Cerebellar nuclear complex (tissue), 1 donor: ENCODE measurements at places on chromosomes 7 and 10.

DNA sequence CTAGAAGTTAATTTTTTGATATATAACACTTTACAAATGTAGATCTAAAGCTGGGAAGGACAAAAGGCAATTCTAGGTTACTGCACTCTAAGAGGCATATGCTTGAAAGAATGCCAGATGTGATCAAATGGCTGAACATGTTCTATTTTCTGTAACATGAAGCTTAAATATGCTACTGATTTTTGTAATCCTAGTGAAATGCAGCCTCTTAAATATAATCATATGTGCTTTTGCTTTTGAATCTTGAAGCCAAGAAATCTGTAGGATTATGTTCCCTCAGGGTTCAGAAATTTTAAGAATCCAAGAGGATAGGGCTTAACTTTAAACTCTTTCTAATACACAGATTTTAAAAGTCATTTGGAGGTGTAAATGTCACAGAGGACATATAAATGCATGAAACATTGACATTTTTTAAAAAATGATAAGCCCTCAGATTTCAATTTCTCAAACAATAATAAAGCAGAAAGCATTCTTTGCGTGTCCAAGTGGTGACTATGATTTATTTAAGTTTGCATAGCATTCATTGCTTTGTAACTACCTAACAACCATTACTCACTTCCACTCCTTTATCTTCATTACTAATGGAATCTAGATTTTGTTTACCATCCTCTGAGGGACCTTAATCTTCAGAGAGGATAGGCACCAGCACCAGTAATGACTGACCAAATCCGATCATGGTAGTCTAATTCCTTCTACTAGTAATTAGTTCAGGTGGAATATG, 170.4 kb downstream of the MAGI2 start:
- no peak for DNase-seq

DNA sequence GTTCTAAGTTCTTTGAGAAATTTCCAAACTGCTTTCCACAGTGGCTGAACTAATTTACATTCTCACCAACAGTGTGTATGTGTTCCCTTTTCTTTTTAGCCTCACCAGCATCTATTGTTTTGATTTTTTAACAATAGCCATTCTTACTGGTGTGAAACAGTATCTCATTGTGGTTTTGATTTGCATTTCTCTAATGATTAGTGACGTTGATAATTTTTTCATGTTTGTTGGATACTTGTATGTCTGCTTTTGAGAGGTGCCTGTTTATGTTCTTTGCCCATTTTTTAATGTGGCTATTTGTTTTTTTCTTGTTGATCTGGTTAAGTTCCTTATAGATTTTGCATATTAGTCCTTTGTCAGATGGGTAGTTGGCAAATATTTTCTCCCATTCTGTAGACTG, 191.4 kb downstream of the AGMO start:
- DNase-seq, result no peak

GRCh38 chr7:861222-861621, 15.1 kb upstream of the GET4 start:
- no peak for DNase-seq

DNA sequence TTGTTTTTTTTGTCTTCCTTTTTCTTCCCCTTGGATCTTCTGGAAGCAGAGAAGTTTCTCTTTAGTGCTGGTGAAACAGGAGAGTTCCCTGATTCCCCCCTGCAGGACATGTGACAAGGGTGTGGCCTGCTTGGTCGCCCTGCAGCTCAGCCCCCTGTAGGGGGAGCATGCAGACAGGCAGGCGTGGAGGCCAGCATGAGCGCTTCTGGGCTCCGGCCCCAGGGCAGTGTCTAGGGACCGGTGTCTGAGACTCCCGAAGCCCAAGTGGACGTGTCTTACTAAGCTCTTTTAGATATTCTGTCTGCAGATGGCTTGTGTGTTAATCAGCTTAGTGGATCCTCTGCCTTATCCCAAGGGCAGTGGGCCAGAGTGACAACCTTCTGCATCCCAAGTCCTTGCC, 26.1 kb downstream of the PRSS58 start:
- no peak for DNase-seq

DNA sequence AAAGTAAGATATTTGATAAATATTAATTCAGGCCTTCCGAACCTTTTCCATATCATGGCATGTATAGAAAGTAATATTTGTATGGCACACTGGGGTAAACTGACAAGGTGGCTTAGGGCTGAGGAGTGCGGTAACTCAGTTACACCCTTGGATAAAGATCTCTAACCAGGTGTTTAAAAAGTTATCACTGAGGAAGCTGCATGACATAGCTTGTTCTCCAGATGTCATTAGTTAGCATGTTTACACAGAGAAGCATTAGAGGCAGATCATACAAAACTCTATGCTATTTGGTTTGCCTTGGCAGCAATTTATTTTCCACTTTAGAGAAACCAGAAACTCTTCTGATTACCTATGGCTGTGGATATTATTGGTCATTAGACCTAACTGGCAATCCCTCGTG, 118.2 kb downstream of the ST7 start:
- DNase-seq, result no peak
